Natural killer cell (primary cell): ENCODE measurements at places on chromosomes 5 and 9. TPM values are rescaled to one million over a fixed set of nuclear protein-coding genes. Genes with fewer than 3 reads are reported as not detected.
A peak's percentile ranks its signal among the peaks of the same experiment; 100 is the strongest.

WDR38 gene
- total RNA-seq, result not detected

AKNA gene
- 676 TPM for total RNA-seq

GRCh38 chr9:37127018-37127417 lies 6.6 kb downstream of the ZCCHC7 start:
- no peak for DNase-seq
- no peak overlapping the region for H3K4me3 ChIP-seq
- H3K36me3 ChIP-seq, result peaks cover 29% of the 10 kb centered on the region
- H3K27ac ChIP-seq, result no peak overlapping the region
- no peaks in the 10 kb centered on the region for H3K4me1 ChIP-seq
- no peaks in the 10 kb centered on the region for H3K27me3 ChIP-seq

- H3K36me3 ChIP-seq, result no peaks in the 10 kb centered on the region
- H3K4me1 ChIP-seq, result peaks cover 13% of the 10 kb centered on the region
- no peak overlapping the region for H3K4me3 ChIP-seq
- no peak for DNase-seq
Measured at GRCh38 chr5:95778713-95779436, 43.7 kb downstream of the GLRX start.

- no peak overlapping the region for H3K27ac ChIP-seq
- H3K36me3 ChIP-seq, result no peaks in the 10 kb centered on the region
- no peaks in the 10 kb centered on the region for H3K27me3 ChIP-seq
- no peak for DNase-seq
- H3K4me3 ChIP-seq, result no peak overlapping the region
- H3K4me1 ChIP-seq, result no peaks in the 10 kb centered on the region
Measured at GRCh38 chr9:14402583-14402982, 88.6 kb upstream of the NFIB start.

GRCh38 chr5:64693636-64694035 lies 3.3 kb downstream of the SHISAL2B start:
- H3K4me3 ChIP-seq, result no peak overlapping the region
- no peaks in the 10 kb centered on the region for H3K4me1 ChIP-seq
- H3K36me3 ChIP-seq, result no peaks in the 10 kb centered on the region

- DNase-seq, result no peak
- no peak overlapping the region for H3K27ac ChIP-seq
- no peaks in the 10 kb centered on the region for H3K27me3 ChIP-seq
- H3K4me3 ChIP-seq, result no peak overlapping the region
- H3K4me1 ChIP-seq, result no peaks in the 10 kb centered on the region
Measured at GRCh38 chr5:170142196-170142595, 36.5 kb downstream of the FOXI1 start.

- H3K27me3 ChIP-seq, result peaks cover 19% of the 10 kb centered on the region
- H3K4me3 ChIP-seq, result no peak overlapping the region
- no peaks in the 10 kb centered on the region for H3K36me3 ChIP-seq
- peaks cover 9% of the 10 kb centered on the region for H3K4me1 ChIP-seq
- DNase-seq, result no peak
Measured at GRCh38 chr9:93346231-93347112, 105.0 kb upstream of the FAM120A start.

- peak; percentile 36 for DNase-seq
- peak within 1 kb of the TSS; percentile 63 for H3K4me3 ChIP-seq
- peaks cover 14% of the 10 kb centered on the region for H3K4me1 ChIP-seq
- H3K36me3 ChIP-seq, result no peaks in the 10 kb centered on the region
- H3K27me3 ChIP-seq, result peaks cover 10% of the 10 kb centered on the region
- peak within 1 kb of the TSS; percentile 74 for H3K27ac ChIP-seq
Measured at GRCh38 chr9:21993893-21994555, at the start of gene CDKN2A. Gene CDKN2A (minus strand): TSS chr9:21994392.

- no peaks in the 10 kb centered on the region for H3K36me3 ChIP-seq
- H3K27me3 ChIP-seq, result no peaks in the 10 kb centered on the region
- no peak for DNase-seq
Measured at GRCh38 chr9:29866556-29866955, 2293.3 kb upstream of the C9orf72 start.
